ENCODE measurements at places on chromosomes 11 and 22. TPM values are rescaled to one million over a fixed set of nuclear protein-coding genes. Genes with fewer than 3 reads are reported as not detected.
A peak's percentile ranks its signal among the peaks of the same experiment; 100 is the strongest.

UQCC3 gene
- total RNA-seq = 38.0 TPM

DNA sequence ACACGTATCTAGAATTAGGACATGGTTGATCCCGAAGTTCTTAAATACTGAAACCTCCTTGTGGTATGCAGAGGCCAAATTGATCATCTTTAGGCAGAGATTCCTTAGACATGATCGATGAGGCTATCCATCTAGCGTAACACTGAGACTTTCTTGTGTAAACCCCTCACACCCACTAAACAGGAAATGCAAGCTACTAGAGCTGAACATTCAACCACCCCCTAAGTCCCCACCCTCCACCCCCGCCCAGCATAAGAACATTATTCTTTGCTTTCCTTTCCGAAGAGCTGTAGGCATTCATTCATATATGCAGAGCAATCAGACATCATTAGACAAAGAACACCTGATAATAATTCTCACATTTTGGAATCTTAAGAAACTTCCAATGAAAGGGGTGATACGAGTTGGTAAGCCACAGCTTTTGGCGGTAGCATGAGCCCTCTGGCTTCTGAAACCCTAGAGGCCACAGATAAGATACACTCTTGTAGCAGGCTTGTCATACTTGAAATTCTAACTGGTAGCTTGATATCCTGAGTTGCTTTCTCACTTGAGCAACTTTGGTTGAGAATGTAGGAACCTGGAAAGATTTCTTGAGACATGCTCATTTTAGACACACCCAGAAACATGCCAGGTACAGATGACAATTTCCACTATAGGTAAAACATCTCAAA lies 42.2 kb downstream of the FLI1 start:
- no peak for DNase-seq

DNA sequence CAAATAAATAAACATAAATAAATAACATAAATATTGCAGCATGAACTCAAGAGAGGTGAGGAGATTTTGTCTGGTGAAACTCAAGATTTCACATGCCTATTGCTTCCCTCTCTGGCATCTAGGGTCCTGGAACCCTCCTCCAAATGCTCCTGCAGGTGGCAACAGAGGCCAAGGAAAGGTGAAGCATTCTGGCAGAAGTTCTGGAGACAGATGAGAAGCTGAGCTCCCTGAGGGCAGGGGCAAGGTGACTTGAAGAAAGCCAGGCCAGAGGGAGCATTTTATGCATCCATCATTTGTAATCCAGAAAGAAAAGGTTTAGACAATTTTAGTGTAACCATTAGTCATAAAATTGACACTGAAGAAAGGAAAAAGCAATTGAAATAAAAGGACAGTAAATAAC lies 64.9 kb downstream of the ENDOD1 start:
- DNase-seq = peak; percentile 54

DNA sequence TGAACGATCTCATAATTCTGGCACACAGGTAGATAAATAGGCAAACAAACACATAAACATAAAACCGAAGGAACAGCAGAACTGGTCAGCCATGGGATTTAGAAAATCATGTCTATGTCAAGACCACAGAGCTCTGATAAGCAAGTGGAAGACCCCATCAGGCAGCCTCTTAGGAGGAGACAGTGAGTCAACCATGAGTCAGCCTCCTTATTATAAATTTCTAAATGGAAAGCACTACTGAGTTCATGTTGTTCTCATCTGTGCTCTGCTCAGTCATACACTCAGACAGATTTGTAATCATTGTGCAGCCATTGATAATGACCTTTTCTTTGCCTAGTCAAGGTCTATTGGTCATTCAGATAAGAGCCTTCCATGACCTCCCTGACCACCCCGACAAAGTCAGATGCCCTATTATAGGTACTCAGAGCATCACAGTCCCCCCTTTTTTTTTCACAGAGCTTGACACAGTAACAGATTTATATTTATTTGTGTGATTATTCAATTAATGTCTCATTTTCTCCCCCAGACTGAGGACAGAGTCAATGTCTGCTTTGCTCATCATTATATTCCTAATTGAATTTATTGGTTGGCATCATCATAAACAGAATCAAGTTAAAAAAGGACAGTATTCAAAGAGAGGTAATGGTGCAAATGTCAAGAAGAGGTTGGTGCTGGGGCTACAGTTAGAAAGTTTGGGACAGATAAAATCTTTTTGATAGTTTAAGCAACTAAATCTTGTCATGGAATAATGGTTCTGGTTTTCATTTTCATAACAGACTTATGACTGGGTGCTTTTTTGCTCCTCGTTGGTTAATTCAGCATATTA lies 579.7 kb upstream of the CCDC90B start:
- DNase-seq = peak; percentile 74

- no peak for DNase-seq
Observed at GRCh38 chr11:63770763-63771162, 2.2 kb upstream of the ZFTA start.

GRCh38 chr11:129592191-129592590 lies 216.5 kb downstream of the BARX2 start:
- DNase-seq = no peak

GRCh38 chr11:110027627-110028371 lies 65.4 kb upstream of the ZC3H12C start:
- no peak for DNase-seq

- DNase-seq = no peak
Observed at GRCh38 chr11:120795185-120795584, 228.7 kb upstream of the TBCEL start.
